ENCODE measurements at places on chromosomes 3 and 15.

- DNase-seq: no peak
Measured at GRCh38 chr3:87333393-87333892, 57.1 kb upstream of the POU1F1 start.

- DNase-seq: no peak
Measured at GRCh38 chr3:155581579-155581978, 163.3 kb downstream of the PLCH1 start.

DNA sequence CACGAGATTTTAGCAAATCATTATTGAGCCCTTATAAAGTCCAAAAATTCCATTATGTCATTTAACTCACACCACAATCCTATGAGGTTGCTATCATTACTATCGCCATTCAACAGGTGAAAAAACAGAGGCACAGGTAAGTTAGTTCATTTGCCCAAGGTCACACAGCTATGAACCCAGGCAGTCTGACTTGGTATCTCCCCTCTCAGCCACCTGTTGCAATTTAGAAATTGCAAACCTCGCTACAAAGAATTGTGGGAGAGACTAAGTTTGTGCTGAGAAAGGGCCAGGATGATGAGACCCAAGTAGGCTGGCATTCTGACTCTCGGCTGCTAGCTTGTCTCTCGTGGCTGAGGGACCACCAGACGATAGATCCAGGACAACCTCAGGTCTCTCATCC, 57.7 kb downstream of the LMCD1 start:
- no peak for DNase-seq

GRCh38 chr3:10470120-10471053, 35.0 kb downstream of the ATP2B2 start:
- no peak for DNase-seq

DNA sequence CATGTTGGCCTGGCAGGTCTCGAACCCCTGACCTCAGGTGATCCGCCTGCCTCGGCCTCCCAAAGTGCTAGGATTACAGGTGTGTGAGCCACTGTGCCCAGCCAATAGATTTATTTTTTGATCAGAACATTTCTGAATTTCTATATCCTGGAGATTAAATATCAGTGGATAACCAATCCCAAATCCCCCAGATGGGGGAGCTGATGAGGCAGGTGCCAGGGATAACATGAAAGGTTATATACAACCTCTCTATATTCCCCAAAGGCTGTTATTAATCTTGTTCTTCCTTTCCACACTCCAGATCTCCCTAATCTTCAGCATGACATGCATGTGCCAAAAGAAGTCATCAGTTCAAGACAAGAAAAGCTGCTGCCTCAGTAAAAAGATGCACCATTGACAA, 112.3 kb downstream of the WDR76 start:
- no peak for DNase-seq

DNA sequence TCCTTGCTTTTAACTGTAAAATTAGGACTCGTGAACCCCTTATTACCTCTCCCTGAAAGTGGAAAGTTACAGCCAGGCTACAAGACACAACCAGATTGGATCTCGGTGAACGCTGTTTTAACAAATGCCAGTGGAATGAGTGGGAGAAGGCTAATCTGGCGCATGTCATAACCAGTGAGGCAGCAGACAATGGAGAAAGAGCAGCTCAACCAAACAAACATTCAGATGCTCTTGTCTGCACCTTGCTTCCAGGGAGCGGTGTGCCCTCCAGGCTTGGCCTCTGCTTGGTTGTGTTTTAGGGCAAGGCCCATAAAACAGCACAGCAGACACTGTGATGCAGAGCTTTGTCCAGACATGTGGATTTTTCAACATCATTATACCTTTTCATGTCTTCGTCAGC, 45.9 kb upstream of the ATP1B3 start:
- no peak for DNase-seq

- no peak for DNase-seq
Measured at GRCh38 chr3:52216585-52217408, 8.6 kb downstream of the TLR9 start.
